ENCODE measurements at places on chromosomes 5 and 9. TPM values are rescaled to one million over a fixed set of nuclear protein-coding genes. Genes with fewer than 3 reads are reported as not detected.
A peak's percentile ranks its signal among the peaks of the same experiment; 100 is the strongest.

The CACNA1B gene
- polyA plus RNA-seq, result 0.27 TPM

The IL4 gene
- not detected for polyA plus RNA-seq

The CRB2 gene
- polyA plus RNA-seq, result 0.06 TPM

The NUTM2F gene
- polyA plus RNA-seq, result not detected

The PCDHGA9 gene
- polyA plus RNA-seq, result 4.0 TPM

The PCDHA4 gene
- polyA plus RNA-seq, result 0.17 TPM

GRCh38 chr5:142754031-142754430 lies 16.1 kb upstream of the ARHGAP26 start:
- no peak for DNase-seq

DNA sequence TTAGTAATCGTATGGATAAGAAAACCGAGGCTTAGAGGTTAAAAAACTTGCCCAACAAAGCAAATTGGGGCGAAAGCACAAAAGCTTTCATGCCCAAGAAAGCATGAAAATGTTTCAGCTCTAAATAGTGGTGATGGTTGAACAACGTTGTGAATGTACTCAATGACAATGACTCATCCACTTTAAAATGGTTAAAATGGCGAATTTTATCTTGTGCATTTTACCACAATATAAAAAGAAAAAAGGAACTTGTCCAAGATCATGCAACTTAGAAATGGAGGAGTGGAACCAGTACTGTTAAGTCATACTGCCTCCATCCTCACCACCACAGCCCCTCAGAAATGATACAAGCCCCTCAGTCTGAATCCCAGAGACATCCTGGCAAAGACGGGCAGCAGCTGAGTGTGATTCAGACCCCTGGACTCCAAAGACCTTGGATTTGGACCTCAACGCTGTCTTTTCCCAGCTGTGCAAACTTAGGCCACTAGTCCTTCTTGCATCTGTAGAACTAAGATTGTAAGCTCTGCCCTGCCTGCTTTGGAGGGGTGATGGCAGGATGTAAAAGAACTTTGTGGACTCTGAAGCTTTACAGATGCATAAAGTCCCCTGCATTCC lies 158.4 kb downstream of the GABBR2 start:
- DNase-seq, result no peak

DNA sequence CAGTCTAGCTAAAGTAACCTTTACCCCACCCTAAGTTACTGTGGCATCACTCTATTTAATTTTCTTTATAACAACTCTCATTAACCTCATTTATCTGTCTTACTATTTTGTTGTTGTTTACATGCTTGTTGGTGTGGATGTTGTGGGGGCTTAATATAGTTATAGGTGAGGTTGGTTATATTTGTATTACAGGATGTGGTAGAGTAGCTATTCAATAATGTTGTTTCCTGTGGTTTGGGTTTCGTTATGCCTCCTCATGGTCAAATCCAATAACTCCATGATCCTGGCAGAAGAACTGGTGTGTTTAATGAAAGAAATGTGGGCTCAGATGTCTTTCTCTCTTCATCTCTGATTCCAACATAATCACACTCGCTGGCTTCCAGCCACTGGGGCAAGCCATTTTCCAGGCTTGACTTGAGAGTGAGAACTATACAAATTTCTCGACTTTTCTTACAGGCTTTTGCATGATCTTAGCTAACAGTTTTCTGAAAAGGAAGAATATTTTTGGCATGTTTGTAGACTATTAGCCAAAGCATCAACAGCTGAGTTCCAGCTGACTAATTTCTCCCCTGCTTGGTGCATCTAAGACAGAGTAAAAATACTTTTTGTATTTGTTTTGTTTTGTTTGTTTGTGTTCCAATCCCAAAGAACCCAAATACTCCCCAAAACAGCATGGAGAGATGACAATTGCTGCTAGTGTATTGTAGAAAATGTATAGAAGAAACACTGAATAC lies 303.7 kb upstream of the PAPPA start:
- DNase-seq, result no peak

DNA sequence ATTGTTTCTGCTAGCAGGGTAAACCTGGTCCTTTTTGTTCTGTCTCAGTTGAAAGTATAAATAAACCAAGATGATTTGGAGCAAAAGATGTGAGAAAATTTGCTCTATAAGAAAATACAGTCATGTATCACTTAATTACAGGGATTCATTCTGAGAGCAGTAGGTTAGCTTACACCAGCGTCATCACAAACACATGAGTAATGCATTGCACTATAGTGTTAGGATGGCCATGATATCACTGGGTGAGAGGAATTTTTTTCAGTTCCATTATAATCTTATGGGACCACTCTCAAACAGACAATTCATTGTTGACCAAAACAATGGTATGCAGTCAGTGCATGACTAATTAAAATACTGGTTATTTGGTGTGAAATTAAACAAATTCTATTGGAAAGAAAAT lies 430.9 kb downstream of the CHSY3 start:
- DNase-seq, result no peak

GRCh38 chr5:61311056-61311610 lies 20.9 kb upstream of the ZSWIM6 start:
- no peak for DNase-seq

GRCh38 chr9:131277910-131278701 lies 1.8 kb upstream of the FAM78A start:
- DNase-seq, result peak; percentile 98

DNA sequence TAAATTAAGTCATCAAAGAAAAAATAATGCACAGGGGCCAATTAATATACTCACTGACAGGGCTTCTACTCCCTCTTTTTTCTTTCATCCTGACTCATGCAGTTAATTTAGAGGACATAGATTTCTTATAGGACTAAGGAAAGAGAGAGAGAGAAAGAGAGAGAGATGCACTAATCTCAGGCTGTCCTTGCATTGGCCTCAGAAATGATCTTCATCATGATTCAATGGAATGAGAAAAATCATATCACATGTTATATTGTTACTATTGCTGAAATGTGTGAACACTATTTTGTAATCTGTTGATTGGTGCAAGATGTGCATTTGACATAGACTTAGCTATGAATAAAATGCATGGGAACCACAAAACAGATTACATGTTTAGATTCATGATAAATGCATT lies 608.3 kb upstream of the NUDT12 start:
- no peak for DNase-seq

DNA sequence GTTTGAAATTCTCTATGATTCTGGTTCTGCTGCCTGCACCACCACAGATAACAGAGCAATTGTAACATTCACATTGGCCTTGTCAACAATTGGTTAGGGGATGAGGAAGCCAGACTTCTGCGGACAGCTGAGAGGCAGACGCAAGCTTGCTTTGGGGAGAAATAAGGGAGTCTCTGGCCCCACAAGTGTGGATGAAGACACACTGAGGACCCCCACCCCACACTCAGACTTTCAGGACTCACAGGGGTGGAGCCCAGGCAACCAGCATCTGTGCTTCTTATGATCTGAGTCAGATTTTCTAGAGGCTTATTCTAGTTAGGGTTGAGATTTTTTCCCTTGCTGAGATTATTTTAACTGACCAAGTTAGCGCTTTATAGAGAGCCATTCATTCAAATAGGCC lies 140.3 kb upstream of the IRX2 start:
- no peak for DNase-seq

DNA sequence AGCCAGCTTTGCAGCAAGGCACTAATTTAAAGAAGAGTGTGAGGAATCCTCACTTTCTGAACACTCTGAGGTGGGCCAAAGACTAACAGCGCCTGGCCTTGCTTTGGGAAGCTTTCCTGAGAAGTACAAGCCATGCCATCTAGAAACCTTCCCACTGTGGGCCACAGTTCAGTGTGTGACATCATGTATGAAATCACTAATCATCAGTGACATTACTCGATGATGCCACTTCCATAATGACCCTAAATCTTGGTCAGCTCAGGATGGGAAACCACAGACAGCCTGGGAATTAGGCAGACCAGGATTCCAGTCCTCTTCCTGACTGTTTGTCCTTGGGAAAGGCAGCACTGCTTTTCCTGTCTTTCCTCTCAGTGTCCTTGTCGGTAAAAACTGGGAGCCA lies 54.2 kb upstream of the HSPA9 start:
- DNase-seq, result no peak

- peak; percentile 70 for DNase-seq
Observed at GRCh38 chr9:131707733-131708157, 32.1 kb downstream of the RAPGEF1 start.

- DNase-seq, result no peak
Observed at GRCh38 chr5:176621661-176622079, 8.7 kb downstream of the SNCB start.

DNA sequence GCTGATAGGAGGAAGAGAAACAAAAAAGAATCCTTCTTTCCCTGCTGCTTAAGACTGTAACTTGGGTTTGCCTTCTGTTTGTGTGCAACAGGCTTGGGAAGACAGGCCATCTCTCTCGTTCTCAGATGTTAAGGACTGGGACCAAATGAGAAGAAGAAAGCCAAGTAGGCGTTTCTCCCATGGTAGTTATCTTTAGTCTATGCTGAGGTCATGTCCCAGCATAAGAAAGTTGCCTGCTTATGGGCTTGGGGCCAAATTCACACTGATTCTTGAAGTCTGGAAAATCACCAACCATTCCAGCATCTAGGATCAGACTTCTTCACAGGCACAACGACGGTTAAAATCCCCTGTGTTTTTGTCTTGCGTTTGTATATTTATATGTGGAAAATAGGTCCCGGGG lies 44.2 kb upstream of the PALM2AKAP2 start:
- DNase-seq, result peak; percentile 61

DNA sequence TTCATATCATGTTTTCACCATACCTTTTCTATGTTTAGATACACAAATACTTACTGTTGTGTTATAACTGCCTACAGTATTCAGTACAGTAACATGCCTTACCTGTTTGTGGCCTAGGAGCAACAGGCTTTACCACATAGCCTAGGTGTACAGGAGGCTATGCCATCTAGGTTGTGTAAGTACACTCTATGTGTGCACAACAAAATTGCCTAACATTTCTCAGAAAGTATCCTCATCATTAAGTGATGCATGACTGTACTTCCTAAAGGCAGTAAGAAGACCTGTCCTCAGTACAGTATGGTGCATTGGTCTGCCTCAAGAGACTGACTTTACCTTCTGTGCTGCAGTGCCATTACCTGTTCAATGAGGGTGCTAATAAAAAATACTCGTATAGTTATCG lies 7.9 kb downstream of the TXN start:
- no peak for DNase-seq

DNA sequence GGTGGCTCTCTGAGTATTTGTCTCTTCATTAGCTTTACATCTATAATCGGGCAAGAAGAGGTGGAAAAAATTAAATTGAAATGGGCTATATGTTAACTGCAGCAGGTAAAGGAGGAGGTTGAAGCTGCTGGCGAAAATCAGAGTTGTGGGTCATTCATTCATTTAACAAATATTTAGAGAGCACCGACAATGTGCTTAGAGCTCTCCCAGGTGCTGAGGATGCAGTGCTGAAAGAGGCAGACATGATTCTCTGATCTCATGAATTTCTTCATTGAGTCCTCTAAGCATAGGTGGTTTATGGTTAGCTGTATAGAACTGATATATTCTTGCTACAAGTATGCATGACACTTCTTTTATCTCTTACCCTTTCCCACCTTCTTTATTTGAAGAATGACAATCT lies 243.4 kb downstream of the RFX3 start:
- no peak for DNase-seq

DNA sequence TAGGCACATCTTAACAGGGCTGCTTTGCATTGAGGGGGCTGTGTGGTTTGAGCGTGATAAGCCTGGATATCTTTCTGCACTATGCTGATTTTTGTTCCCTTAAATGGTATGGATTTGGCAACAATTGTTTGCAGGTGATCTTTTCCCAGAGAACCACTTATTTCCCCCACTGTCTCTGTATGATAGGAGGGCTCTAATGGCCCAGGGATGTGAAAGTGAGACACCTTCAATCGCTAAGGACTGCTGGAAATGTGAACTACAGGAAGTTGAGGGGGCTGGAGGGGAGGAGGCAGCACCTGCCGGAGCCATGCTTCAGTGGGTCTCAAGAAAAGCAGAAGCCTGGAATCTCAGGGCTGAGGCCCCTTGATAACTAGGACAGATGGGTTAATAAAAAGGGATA lies 29.4 kb downstream of the SYK start:
- no peak for DNase-seq

DNA sequence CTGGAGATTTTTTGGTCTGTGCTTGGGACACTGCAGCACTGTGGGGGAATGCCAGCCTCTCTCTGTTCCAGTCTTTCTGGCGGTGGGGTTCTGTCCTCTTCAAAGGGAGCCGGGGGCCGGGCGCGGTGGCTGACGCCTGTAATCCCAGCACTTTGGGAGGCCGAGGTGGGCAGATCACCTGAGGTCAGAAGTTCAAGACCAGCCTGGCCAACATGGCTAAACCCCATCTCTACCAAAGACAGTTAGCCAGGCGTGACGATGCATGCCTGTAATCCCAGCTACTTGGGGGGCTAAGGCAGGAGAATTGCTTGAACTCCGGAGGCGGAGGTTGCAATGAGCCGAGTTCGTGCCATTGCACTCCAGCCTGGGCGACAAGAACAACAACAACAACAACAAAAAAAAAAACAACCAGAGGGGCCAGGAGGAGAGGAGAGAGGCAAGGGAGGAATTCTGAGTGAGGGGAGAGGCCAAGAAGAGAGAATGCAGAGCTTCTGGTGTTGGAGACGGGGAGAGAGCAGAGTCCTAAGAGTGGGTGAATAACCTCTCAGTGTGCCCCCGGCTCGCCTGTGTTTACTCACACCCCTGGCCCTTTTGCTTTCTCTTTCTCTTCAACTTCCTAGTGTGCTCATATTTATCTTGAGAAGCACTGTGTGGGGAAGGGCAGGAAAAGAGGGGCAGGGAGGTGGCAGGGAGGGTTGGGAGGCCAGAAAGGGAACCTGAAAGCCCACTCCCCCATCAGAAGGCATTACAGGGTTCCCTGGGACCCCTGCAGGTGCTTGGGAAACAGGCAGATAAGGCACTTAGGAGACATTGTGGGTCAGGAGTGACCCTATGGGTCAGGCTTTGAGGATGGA lies 3.2 kb upstream of the SET start:
- DNase-seq, result peak; percentile 43

DNA sequence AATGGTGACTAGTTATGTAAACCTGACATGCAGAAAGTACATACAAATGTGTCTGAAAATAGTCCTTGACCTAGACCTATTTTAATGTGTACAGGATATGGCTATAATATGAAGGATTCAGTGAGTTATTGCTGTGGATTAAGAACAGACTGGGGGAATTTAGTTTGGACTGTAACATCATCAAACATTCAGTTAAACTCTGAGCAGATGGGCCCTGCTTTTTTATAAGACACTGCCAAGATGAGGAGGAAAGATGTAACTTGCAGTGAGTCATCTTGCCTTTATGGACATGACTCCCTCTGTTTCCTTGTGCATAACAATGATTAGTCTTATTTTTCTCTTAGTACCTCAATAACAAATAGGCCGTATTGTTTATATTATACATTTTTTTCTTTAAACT lies 12.2 kb downstream of the PPP3R2 start:
- peak; percentile 82 for DNase-seq

GRCh38 chr5:13708432-13708831 lies 236.1 kb downstream of the DNAH5 start:
- DNase-seq, result no peak

GRCh38 chr5:91219091-91219802 lies 163.9 kb downstream of the ARRDC3 start:
- DNase-seq, result peak; percentile 67

DNA sequence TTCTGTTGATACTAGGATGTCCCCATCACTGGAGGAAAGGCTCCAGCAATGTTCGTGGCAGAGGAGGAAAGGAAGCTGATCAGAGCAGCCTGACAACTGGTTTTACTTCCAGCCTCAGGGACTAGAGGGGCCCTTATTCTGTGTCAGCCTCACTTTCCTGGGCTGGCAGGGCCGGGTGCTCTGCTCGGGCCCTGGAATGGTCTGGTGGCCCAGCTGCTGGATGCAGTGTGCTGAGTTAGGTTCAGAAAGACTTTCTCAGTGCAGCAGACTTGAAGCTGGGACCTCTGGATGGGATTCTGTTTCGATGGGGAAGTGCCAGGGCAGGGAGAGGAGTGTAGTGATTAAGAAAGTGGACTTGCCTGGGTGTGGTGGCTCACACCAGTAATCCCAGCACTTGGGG lies 81.0 kb downstream of the MACROH2A1 start:
- no peak for DNase-seq
